ENCODE measurements at places on chromosomes 6 and 20.

GRCh38 chr20:49938173-49939163 is 2.3 kb downstream of the RNF114 start:
- peak; percentile 79 for DNase-seq

DNA sequence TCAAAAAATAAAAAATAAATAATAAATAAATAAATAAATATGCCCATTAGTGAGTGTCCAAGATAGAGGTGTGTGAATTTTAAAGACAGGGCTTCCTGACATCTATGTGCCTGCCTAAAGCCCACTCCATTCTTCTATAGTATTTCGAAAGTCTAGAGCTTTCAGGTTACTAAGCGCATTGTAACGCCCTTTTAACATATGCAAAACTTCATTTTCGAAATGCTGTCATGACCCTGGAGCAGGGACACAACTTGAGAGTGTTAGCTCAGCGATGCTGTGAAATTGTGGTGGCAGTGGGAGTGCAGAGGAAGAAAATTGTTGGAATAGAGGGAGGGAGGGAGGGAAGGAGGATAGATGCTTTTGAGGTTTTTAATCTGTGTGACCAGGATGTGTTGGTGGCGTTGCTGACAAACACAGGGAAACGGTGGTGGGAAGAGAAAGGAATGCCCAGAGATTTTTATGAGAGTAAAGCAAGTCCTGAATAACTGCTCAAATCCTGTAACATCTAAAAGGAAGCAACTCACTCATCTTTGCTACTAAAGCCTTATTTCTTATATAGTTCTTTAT is 169.3 kb downstream of the ARID1B start:
- DNase-seq: peak; percentile 33

DNA sequence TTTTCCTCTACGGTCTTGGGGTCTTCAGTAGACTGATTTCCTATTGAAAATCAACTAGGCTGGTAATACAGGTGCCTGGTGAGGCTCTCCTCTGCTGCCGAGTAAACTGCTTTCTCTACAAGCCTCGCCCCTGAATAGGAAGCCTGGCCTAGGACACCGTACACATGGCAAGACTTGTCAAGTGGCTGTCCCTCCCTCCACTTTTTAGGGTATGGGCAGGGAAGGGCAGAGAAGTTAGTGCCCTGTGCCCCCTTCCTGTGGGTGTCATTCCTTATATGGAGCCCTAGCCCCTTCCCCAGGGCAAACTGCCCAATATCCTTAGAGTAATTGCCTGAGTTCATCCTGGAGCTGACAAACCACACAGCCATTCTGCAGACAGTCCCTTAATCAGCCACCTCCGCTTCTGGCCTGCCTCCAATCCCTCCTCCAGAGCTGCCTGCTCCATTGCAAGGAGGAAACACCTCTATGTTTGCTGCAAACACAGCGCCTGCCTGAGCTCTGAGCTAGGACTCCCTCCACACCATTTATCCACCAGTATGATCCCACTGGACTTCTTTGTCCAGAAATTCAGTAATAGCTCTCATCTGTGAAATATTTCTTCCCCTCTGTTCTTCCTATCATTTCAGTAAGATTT is 93.1 kb downstream of the CHD6 start:
- peak; percentile 68 for DNase-seq

GRCh38 chr6:152136449-152136825 is 329.0 kb downstream of the ESR1 start:
- no peak for DNase-seq

DNA sequence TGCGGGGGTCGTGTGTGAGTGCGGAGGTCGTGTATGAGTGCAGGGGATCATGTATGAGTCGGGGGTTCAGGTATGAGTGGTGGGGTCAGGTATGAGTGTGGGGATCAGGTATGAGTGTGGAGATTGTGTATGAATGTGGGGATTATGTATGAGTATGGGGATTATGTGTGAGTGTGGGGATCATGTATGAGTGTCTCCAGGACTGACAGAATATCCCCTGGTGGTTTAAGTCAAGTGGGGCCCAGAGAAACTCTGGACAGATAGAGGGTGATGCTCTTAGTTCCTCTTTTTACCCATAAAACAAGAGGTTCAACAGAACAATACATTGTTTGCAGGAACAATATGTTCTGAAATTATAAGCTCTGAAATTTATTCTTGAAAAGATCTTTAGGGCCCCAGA is 131.9 kb downstream of the UST start:
- DNase-seq: no peak

DNA sequence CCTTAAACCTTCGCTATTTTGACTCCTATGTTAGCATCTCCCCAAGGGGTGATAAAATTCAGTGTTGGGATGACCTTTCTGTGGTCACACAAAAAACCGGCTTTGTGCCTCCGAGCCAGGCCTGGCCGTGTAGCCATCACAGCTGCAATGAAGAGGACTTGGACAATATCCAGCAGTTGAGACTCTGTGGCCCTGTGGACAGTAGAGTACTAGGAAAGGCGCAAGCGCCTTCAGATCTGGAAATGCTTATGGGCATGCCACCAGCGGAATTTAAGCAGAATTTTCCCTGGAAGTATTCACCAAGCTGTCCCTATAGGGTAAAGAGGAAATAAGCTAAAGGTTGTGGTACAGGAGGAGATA is 63.3 kb upstream of the SLC2A12 start:
- DNase-seq: no peak

DNA sequence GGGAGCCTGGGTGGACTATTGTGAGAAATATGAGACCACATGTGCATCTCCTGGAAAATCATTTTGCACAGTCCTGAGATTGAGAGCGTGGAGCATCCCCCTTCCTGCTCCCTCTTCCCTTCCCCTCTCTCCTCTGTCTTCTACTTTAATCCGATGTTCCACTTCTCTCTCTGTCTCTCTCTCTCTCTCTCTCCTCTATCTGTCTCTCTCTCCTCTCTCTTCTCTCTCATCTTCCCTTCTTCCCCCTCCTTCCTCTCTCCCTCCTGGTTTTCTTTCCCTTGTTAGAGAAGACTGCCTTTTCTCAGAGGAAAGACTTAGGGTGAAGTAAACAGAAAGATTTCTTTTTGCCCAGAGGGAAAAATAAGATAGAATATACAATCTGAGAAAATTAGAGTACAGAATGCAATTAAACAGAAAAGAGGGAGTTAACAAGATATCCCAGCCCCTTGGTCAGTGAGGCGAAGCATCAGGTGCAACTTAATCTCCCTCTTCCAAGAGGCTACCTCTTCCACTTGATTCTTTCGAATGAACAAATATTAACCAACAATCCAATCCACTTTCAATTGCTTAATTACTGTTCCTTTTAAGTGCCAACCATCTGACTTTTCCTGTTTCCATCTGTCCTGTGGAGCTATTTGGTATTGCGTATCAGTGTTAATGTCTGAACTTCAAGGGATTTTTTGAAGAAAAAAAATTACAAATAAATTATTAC is 14.6 kb downstream of the KHDC1 start:
- DNase-seq: no peak

- no peak for DNase-seq
Observed at GRCh38 chr6:133396984-133397348, 155.8 kb downstream of the EYA4 start.

GRCh38 chr6:3739311-3739897 is 12.1 kb downstream of the PXDC1 start:
- DNase-seq: no peak

DNA sequence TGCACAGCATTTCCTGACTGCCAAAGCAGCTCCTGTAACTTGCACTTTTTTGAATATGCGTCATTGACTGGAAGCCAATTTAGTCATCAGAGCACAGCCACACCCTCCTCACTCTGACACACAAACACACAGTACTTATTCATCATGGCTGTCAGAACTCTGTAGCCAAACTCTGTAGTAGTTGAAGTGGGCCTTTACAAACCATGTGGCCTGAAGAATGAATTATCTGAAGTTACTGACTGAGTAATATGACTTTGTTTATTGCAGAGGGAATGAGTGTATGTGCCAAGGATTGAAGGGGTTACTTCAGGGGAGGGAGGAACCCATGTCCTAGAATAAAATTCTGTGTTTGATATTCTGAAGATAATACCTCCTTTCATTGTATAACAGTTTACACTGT is 102.7 kb downstream of the FIG4 start:
- DNase-seq: peak; percentile 95

GRCh38 chr6:142855893-142856623 is 88.9 kb downstream of the HIVEP2 start:
- DNase-seq: no peak

GRCh38 chr20:8870652-8871051 is 198.2 kb upstream of the PLCB4 start:
- no peak for DNase-seq

GRCh38 chr6:37579444-37580067 is 79.9 kb upstream of the CCDC167 start:
- DNase-seq: no peak

- DNase-seq: no peak
Observed at GRCh38 chr20:5947276-5947675, 3.1 kb downstream of the TRMT6 start.

DNA sequence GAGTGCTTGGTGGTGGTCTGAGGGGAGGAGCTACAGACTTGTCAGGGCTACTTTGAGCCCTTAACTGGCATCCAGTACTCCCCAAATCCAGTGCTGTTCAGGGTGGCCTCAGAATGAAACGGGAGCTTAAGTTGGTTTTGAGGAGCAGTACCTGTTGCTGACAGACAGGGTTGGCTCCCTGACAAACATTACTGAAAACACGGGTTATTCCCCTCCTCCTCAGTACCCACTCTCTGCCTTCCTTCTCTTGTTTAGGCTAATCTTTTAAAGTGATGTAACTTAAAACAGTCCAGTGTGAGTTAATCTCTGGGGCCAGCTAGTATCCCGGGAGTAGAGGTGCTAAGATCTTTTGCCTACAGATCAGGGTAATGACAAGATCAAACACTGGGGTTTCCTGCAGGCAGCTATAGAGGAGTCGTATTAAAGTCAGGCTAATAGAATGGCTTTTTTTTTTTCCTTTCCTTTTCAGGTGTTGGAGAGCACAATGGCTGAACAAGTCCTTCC is 3.7 kb downstream of the TNFAIP3 start:
- no peak for DNase-seq

GRCh38 chr6:154806804-154807203 is 73.6 kb downstream of the SCAF8 start:
- DNase-seq: peak; percentile 42

DNA sequence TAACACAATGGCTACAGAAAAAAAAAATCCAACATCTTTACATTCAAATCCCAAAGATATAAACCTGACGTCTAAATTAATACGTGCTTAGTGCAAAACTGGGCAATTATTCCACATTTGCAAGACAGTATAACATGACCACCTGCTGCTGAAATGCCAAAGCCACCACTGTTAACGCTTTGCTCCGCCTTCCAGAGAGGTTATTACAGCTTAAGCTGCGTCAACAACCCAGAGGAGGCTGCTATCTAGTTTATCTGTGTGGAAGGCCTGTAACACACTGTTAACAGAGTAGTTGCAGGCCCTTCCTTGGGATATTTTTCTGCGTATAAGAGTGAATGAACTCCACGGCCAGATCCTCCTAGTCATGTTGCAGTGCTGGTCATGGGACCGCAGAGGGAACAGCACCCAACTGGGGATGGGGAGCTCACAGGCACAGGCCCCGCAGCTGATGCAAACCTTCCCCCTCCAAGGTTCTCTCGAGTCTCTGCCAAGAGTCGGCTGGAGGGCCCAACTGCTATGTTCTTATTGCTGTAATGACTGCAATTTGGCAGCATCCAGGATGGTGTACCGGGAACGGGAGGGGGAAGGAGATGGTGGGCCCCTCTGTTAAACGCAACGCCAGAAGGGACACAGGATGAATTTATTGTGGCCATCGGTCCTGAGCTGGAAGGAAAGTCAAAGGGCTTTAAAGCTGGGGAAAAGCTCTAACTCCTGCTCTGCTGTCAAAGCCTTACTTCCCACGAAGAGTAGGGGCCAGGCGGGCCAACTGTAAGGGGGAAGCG is 993 bp upstream of the NCOA7 start:
- DNase-seq: peak; percentile 47

DNA sequence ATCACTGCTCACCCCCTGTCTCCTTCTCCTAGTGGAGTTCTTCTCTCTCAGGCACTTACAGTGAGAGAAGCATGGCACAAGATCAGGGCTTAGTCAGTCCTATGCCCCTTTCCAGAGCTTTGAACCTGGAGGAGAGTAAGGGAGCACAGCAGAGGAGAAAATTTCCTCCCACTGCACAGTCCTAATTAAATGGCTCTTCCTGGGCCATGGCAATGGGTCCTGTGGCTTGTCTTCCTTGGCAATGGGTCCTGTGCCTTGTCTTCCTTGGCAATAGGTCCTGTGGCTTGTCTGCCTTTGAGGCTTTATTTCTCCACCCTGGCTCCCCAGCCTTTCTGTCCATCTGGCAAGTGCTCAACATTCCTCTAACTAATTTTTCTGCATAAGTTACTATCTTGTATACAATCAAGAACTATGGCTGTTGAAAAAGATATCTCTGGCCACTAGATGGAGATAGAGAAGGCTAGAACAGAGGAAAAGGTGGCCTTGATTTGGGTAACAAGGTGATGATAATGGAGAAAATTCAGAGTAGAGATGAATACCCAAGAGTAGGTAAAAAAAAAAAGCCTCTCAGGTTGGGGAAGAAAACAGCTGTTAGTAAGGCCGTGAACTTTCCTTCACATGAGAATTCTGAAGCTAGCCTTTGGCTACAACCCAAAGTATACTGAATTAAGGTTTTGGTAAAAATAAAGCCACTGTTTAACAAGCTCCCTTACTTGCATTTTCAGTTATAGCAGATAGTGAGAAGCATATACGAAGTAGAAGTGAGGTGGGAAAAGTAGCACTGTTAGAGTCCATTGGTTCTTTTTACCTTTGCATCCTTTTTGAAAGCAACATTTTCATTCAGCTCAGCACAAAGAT is 504.9 kb downstream of the DOK5 start:
- DNase-seq: no peak

DNA sequence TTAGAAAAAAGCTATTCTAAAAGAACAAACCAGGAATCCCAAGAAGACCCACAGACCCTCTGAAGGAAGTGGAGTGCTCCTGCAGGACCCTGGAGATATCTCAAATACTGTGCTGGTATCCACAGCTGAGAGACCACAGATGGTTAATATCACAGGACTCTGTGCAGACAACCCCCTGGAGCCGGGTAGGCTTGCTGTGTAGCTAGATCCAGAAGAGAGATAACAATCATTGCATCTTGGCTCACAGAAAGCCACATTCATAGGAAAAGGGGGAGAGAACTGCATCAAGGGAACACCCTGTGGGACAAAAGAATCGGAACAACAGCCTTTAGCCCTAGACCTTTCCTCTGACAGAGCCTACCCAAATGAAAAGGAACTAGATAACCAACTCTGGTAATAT is 689.5 kb downstream of the PHF3 start:
- DNase-seq: no peak

DNA sequence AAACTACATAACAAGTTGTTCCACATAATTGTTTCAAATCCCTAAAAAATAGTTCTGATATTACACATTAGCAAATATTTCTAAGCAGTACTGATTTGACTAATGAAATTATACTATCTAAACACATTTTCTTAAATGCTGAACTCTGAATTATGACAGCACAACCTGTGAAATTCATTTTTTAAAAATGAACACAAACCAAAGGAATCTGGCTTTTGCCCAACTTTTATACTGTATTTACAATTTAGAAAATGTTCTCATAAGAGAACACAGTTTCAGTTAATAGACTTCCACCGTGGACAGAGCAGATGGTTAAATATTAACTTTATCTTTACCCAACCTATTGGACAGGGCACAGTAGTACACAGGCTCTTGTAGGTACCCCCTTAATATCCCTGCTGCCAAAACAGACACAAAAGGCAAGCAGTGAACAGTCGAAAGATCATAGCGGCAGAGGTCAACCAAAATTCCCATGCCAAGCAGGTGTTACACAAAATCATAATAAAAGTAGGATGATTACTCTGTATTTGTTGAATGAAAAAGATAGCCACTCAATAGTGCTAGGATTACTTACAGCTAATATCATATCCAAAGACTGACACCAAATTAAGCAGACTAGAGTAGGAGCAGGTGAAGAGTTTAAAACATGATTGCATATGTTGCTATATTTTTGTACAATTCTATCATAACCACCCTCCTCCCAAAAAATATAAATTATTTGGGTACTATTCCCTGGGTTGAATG is 122.5 kb downstream of the RNGTT start:
- DNase-seq: peak; percentile 4
